ENCODE measurements at places on chromosomes 3 and 15.

GRCh38 chr3:84039099-84039498 lies 919.7 kb upstream of the CADM2 start:
- DNase-seq = no peak

DNA sequence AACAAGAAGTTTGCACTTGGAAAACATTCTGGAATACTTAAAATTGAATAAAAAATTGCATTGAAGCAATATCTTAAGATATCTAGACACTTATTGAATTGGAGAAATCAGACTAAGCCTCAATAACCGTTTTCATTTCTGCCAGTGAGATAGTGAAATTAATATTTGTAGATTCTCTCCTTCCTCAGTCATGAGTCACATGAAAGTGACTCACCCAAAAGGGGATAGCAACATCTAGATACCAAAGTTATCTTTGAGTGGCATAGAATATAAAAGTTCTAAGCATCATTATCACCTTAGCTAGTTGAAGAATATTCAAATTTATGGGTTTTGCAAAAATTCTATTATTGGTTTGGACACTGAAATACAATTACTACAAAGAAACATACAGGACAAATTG lies 614.8 kb upstream of the ZNF717 start:
- no peak for DNase-seq

- no peak for DNase-seq
These were observed 135.4 kb upstream of the FRMD4B start for GRCh38 chr3:69521286-69521685.

GRCh38 chr3:16936233-16936632 lies 51.5 kb downstream of the PLCL2 start:
- DNase-seq = no peak

GRCh38 chr15:63380808-63381282 lies 801 bp downstream of the CA12 start:
- no peak for DNase-seq

DNA sequence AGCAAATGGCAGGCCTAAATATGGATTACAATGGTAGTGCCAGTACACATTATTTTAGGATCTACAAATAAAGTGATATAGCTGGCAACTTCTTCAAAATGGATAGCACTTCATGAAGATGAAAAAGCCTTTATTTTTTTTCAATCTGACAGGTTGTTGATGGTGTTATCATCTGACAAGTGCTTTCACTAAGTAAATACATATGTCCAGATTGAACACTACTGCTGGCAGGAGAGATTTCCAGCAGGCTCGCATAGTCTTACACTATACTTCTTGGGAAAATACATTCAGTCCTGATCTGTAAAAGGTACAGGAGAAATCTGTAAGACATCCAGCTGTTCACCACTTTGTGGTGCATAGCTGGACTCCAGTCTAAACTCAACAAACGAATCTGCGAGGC lies 50.9 kb upstream of the ALCAM start:
- DNase-seq = no peak

DNA sequence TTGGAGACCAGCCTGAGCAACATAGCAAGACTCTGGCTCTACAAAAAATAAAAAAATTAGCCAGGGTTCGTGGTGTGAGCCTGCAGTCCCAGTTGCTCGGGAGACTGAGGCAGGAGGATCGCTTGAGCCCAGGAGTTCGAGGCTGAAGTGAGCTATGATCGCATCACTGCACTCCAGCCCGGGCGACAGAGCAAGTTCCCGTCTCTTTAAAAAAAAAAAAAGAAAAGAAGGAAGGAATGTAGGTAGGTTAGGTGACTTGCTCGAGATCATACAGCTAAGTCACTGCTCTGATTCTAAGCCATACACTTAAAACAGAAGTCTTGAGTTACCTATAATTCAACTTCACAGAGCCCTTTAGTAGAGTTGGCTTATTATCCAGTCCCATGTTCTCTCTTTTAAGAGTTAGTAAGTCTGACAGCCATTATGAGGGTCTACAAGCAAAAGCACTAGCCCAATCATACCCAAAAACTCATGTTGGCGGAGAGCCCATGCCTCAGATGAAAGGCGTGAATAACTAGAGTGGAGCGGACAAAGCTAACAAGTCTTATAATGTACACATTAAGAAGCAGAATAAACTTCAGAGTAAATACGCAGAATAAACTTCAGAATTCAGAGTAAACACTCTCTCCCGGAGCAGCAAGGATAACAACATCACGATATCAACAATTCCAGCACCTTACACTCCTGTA lies 768 bp downstream of the AAGAB start:
- no peak for DNase-seq

DNA sequence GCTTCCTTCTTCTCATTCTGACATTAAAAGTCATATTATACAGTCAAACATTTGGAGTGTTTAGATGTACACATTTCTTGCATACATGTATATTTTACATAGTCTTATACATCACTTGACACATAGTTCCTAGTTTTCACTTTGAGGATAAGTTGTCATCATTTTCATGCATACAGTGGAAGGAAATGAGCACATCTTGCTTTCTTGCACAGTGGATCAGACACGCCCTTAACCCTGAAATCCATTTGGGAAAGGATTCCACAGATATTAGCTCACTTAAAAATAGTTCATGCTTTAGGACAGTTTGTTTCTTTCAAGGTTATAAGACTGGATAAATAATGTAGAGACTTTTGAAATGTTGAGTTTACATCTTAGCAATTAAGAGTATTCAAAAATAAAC lies 148.6 kb upstream of the MME start:
- no peak for DNase-seq

- DNase-seq = no peak
These were observed 36.8 kb downstream of the VGLL4 start for GRCh38 chr3:11606865-11607440.

- DNase-seq = no peak
These were observed 833.7 kb downstream of the FHIT start for GRCh38 chr3:60417576-60417975.

- no peak for DNase-seq
These were observed 414.4 kb upstream of the ALCAM start for GRCh38 chr3:104952146-104952972.

GRCh38 chr15:48470096-48470495 lies 138.9 kb downstream of the DUT start:
- no peak for DNase-seq

DNA sequence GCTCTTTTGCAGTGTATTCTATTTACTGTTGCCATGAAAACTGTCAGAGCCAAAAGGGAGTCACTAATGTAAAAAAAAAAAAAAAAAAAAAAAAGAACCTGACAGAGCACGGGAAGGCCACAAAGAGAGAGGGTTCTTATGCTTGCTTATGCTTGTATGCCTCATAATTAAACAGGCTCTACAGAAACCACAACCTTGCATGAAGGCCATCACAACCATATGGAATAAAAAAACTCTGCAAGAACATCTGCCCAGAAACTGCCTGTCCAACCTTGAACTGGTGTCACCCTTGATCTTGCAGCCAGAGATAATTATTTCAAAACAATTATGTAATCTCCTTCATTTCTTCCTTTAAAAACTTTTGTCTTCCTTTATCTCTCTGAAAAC lies 50.1 kb downstream of the CFAP20DC start:
- DNase-seq = no peak

DNA sequence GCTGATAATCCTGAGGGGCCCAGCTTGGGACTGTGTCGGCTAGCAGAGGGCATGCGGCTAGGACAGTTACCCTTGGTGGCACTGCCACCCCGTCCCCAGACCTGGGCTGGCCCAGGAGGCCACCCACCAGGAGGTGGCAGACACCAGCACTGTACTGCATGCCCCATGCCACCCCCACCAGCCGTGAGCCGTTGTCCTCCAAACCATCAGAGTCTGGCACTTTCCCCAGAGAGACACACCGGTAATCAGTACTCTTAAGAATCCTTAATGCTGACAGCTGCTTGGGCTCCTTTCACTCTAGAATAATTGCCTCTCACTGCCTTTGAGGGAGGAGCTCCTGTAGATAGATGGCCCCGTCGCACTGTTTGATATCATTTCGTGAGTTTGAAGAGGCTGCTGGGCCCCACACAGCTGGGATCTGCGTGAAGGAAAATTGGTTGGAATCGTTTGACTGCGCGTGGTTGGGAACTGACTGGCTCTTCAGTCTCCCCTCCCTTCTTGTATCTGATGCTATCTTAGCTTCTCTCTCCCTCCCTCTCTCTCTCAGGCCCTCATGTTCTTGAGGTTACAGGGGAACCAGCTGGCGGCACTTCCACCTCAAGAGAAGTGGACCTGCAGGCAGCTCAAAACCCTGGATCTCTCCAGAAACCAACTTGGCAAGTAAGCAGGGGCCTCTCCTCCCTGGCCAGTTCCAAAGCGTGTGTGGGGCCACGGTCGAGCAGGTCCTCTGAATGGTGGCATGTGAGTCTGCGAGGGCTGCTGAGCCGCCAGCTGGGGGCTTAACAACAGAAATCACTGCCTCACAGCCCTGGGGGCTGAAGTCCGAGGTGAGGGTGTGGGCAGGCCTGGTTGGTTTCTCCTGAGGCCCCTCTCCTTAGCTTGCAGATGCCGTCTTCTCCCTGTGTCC lies 94.9 kb downstream of the LRRK1 start:
- no peak for DNase-seq

- DNase-seq = no peak
These were observed 783.6 kb downstream of the PDCD6IP start for GRCh38 chr3:34582055-34582454.

DNA sequence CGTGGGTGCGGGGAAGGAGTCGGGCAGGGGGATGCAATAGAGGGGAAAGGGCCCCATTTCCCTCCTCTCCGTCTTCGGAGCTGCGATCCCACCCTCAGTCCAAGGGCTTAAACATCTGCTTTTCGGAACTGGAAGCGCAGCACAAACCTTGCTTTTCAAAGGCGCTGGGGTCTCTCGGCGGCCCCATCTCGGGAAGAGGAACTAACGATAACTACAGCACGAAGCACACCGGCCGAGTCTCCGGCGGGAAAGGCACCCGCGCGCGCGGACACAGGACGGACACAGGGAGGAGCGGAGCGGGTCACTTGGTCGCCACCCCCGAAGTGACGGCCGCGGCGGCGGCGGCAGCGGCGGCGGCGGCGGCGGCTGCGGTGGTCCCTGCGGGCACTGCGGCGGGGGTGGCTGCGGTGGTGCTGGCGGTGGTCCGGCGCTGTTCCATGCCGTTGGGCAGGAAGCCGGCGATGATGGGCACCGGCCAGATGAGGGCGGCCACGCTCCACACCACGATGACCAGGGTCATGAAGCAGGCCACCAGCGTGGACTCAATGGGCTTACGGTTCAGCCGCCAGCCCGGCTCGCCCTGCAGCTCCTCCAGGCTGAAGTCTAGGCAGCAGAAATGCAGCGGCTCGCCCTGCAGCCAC lies 1.1 kb downstream of the TMEM158 start:
- DNase-seq = peak; percentile 24

GRCh38 chr15:87591582-87591981 lies 665.0 kb downstream of the NTRK3 start:
- no peak for DNase-seq

GRCh38 chr3:17741621-17742101 lies 770 bp downstream of the TBC1D5 start:
- no peak for DNase-seq

GRCh38 chr3:19547665-19548464 lies 386.2 kb downstream of the EFHB start:
- DNase-seq = no peak

DNA sequence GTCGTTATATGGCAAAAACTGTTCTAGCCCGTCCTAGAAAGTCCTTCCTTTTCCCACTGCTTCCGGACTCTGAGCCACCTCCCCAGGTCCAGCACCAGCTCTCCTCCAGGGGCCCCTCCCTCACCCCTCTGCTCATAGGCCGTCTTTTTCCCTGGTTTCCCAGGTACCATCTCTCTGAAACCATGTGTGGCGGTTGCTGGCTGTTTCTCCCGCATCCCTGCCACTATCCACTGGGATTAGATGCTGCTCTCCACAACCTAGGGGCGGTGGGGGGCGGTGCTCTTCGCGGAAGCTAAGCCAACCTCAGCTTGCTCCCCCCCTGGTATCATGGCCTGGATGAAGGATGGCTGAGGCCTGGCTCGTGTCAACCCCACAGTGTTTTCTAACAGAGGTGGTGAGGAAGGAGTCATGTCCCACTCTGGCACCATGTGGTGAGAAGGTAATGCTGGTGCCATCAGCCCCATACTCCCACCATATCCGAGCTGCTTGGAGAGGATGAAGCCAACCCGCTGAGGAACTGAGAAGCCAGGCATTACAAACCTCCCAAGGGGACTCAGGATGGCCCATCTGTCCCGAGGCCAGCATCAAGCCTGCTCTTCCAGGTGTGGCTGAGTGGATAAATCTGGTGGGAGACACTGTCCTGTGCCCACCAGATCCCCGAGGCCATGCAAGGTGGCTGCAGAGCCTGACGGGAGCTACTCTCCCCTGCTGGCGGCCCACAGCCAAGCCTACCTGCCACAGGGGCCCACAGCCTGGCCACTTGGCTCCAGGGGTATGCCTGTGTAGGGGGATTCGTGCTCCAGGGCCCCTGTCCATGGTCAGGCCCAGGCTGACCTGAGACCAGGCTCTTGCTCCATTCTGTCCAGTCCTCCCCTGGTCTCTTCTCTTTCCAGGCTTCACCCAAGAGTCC lies 27.9 kb upstream of the SLC41A3 start:
- DNase-seq = no peak

DNA sequence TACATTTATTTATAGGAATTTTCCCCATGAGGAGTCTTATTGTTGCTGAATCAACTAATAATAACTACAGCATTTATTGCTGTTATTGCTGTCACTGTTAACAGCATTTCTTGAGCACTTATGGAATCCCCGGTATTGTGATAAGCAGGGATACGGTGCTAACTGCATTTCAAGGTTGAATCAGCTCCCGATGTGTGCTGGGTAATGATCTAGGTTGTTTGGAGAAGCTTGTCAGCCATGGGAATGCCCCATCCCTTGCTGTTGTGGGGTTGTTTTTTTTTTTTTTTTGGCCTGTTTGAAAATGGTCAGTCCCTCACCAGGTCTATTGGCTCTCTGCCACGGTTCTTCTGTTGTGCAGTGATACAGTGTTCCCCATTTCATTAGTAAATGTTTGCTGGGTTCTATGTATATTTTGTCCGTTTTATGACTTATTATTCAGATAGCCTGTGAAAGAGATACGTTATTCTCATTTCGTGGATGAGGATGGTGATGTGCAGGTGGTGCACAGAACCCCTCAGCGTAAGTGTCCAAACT lies 48.5 kb downstream of the MED12L start:
- DNase-seq = no peak

DNA sequence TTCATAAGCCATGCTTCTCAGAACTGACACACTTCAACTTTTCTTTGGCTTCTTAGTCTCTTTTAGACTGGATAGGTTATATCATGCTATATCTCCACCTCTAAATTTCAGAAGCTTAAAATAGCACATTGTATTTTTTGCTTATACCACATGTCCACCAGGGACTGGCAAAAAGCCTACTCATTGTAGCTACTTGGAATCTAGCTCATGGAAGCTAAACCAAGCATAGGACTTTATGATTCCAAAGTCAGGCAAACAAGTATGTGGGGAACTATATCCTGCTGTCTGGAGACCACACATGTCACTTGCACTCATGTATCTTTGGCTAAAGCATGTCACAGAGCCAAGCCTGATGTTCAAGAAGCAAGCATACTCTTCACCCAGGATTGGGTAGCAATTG lies 245.0 kb upstream of the RASGRP1 start:
- no peak for DNase-seq

GRCh38 chr3:69200384-69201068 lies 78.1 kb upstream of the LMOD3 start:
- peak; percentile 70 for DNase-seq

- DNase-seq = no peak
These were observed 680.3 kb downstream of the AGBL1 start for GRCh38 chr15:86759800-86760523.
